CD4-positive, alpha-beta T cell treated with Interleukin-4 for 4 hours (primary cell): ENCODE measurements at places on chromosomes 4 and X.

DNA sequence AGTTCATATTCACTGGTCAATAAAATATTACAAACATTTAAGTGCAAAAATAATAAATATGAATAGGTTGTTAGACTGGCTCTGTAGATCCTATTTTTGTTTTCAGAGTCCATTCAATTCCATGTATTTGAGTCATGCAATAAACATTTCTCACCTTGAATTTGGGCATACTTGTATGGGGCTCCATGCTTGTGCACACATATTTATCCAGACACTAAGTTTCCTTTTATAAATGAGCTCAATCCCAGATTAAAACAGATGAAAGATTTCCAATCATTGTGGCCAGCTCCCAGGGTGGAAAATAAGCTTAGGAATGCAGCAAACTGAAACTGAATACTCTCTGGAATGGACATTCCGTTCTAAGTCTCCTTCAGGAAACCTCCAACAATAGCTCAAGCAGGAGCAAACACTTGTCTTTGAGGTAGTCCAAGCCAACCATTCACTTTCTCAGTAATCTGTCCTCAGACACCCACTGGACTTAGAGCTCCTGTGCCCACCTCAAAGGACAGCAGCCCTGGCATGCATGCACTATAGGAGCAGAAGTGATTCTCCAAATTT is 16.4 kb downstream of the DMD start:
- DNase-seq: no peak

DNA sequence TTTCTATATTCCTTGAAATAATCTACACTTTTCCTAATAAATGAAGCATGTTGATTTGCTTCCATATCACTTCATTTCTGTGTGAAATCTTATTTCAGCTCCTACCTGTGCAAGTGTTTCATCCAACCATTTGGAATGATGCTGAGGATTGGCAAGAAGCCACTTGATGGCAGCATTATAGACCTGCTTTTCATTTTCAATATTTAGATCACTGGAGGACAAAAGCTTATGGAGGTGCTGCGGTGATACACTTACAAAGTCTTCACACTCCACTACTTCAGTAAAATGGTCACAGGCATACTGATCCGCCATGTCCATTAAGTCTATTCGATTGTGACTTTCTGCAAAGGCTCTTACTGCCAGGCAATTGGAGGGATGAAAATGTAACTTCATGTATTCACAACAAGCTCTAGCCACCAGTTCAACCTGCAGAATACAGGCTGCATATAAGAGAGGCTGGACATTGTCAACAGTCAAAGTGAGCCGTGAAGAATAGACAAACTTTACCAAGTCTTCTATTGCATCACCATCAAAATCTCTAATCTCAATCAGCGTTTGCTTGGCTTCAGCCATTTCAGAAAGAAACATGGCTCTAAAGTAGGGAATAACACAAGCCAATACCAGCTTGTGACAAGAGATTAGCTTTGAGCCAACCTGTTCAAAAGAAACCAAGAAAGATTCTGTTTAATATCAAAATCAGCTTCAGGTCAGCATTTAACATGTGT is 35.1 kb downstream of the KLHL8 start:
- DNase-seq: no peak

GRCh38 chrX:115233497-115234455 is at the start of gene LRCH2:
LRCH2 (minus strand) TSS chrX:115234096; CDS start chrX:115234041, 55 bp downstream.
- DNase-seq: no peak

- DNase-seq: no peak
These were observed 118.7 kb downstream of the ENPP6 start for GRCh38 chr4:184099000-184099399.

DNA sequence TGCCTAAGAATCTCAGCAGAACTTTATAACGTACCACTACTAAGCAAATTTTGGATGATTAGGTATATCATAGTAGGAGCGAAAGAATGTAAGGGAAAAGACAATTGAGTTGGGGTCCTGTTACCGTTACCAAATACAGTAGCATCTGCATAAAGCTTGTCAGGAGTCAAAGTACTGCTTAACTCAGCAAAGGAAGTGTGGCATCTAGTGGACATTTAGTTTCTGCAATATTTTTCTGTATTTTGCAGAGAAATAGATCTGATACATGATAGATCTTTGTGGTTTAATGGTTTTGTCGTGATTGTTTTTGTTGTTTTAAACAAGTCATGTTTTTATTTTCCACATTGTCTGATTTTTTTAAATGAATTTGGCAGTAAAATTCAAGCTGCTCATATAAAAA is 81.0 kb upstream of the SMARCAD1 start:
- no peak for DNase-seq

DNA sequence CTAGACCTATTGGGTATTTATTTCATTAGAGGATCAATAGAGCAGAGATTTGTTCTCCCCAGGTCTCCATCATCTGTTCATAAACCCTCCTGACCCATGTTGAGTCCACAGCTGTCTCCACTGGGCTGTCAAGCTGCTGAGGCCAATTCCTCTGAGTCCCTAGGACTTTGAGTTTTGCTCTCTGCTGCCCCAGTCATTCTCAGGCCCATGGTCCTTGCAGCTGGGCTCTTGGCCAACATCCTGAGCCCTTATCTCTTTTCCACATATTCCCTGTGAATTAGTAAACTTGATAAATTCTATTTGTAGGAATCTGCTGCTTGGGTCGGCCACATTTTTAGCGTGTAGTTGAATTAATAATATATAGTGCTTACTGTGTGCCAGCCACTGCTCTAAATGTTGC is 41.9 kb downstream of the FHL1 start:
- DNase-seq: no peak

- DNase-seq: peak; percentile 6
These were observed 86.8 kb downstream of the ZNF718 start for GRCh38 chr4:211033-211511.

DNA sequence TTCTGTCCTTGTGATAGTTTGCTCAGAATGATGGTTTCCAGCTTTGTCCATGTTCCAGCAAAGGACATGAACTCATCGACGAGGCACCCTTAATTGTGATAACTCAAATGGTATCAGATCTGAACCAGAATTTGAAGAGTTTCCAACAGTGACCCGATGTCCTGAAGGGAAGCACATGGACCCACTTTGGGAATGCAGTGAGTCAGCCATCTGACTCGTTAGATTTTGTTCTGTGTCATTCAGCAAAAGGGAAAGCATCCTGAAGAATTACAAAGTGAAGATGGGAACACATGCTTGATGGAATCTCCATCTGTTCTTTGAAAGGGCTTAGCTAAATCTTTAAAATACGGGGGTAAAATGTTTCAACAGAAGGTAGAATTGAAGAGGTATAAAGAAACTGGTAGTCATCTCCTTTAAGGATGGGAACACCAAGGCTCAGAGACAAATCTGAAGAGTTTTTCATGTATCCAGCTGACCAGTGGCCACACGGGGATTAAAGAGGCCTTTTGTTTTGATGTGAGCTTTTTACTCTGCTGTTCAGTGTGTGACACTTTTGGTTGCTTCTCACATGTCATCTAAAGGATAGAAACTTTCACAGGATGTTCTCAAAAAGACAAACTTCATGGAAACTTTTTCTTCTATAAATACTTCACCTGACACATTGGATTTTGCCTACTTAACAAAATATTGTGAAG is 393.8 kb downstream of the INPP4B start:
- no peak for DNase-seq

GRCh38 chrX:130560544-130560943 is 158.8 kb downstream of the RBMX2 start:
- DNase-seq: no peak

DNA sequence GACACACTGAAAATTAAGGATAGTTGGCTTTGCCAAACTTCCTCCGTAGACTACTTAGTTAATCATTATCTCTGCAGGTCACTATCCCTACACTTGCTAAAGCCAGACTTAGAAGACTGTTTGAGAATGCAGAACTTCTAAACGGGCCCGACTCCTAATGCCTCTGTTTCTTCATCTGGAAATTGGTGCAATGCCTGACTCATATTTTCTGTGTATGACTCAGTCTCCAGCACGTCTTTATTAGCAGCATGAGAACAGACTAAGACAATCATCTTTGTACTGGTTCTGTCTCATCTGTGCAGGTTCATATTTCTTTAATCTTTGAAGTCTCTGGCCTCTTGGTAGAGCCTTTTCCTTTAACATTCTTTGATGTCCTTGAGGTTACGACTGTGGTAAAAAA is 411.9 kb upstream of the ACTRT1 start:
- no peak for DNase-seq

- no peak for DNase-seq
These were observed at the start of gene UCP1 for GRCh38 chr4:140568507-140569306. UCP1 (minus strand) TSS chr4:140568961; CDS start chr4:140568729, 232 bp downstream.

- peak; percentile 84 for DNase-seq
These were observed 124.2 kb downstream of the NFKB1 start for GRCh38 chr4:102625232-102625930.

DNA sequence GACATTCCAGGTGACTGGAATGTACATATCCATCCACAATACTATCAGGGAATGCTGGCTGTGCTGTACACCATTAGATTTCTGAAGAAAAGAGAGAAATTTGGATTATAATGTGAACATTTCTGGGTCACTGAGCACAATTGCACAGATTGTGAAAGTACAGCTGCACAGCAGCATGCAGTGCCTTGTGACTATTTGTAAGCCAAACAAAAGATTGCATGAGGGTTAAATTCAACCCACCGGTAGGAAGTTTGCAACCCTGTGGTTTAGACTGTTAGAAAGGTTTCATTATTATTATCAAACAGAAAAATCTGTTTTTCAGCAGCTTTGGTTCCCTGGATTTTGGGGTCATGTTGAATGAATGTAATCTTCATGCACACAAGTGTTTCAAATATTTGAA is 24.5 kb downstream of the DDIT4L start:
- DNase-seq: no peak

- DNase-seq: no peak
These were observed 69.7 kb upstream of the COX18 start for GRCh38 chr4:73139245-73139644.

GRCh38 chrX:40094041-40094899 is 3.5 kb downstream of the BCOR start:
- no peak for DNase-seq

- DNase-seq: no peak
These were observed 159.1 kb upstream of the KIT start for GRCh38 chr4:54498661-54499111.

DNA sequence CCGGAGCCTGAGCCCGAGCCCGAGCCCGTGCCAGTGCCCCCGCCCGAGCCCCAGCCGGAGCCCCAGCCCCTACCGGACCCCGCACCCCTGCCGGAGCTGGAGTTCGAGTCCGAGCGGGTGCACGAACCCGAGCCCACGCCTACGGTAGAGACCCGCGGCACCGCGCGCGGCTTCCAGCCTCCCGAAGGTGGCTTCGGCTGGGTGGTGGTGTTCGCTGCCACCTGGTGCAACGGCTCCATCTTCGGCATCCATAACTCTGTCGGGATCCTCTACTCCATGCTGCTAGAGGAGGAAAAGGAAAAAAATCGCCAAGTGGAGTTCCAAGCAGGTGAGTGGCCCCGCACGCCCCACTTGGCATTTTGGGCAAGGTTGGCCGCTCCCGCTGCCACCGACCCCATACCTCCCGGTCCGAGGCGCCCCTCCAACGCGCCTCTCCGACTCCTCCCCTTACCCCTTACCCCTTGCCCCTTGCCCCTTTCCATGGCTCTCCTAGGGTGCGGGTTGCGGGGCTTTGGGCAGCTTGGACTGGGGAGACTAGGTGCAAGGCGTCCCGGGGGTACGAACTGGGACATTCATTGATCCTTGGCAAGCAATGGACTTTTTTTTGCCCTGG is 553 bp downstream of the SLC16A2 start:
- DNase-seq: no peak

GRCh38 chrX:8822002-8822401 is 20.8 kb upstream of the FAM9A start:
- no peak for DNase-seq

- no peak for DNase-seq
These were observed 18.6 kb upstream of the UBA1 start for GRCh38 chrX:47174846-47175587.

- no peak for DNase-seq
These were observed 4.6 kb downstream of the PNMA5 start for GRCh38 chrX:152989292-152989658.

DNA sequence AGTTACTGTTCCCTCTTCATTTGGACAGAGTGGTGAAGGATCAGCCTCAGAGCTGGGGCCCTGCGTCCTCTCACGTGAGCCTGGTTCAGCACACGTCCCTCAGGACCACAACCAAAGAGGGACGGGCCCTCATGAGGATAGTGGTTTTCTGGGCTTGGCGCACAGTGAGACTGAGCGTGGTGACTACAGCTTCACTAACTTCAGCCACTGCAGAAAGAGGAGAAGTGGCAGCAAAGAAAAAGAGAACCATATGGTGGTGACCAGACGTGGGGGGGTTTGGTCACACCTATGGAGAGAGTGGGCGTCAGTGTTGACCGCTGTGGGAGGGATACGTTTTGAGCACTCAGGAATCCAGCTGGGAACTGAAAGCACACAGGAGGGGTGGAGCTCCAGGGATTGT is 21.8 kb upstream of the TNIP3 start:
- DNase-seq: no peak

- no peak for DNase-seq
These were observed 62.7 kb downstream of the TMEM131L start for GRCh38 chr4:153528705-153529485.

DNA sequence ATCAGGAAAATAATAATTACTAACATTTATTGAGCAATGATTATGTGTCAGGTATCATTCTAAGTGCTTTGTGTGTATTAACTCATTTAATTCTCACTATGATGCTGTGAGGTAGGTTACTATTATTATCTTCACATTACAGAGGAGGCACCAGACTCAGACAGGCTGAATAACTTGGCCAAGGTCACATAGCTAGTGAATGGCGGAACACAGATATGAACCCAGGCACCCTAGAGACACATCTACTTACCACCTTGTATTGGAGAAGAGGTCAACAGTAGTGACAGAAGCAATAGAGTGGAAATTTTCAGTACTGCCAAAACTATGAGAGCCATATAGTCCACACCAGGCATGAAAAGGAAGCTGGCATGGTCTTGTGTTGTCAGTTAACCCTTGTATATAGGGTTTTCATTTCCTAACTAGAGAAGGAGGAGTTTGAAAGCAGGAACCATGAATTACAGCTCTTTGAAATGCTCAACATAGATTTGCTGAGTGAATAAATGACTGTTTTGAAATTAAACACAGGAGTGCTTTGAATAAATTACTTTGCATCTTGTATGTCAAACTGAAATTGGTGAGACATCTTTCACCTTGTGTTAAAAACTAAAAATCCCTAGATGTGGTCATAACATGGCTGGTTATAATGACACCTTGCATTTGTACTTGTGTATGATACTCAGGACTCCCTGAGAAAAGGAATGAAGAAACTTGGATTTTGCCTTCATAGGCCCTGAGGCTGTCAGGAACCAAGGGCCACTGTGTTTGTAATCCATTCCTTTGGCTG is 71.8 kb downstream of the RTL9 start:
- no peak for DNase-seq

DNA sequence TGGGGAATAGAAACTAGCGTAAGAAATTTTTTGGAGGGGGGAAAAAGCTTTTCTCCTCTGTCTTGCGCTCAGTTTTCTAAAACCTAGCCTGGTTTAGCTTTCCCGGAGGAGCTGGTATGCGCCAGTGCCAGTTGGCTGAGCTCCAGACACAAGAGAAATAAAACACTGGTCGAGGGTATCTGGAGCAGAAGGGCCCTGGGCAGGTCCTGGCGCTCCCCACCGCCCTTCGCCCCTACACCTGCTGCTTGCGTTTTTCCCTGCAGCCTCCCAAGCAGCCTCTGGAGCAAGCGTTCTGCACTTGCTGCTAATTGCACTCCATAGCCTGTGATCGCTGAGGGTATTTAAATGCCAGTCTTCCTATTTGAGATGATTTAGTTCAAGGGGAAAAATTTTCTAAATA is 816 bp downstream of the EREG start:
- DNase-seq: no peak
